Central memory CD4-positive, alpha-beta T cell (primary cell): ENCODE measurements at places on chromosomes 5 and 9.

GRCh38 chr5:1127959-1128785 lies 16.3 kb upstream of the SLC12A7 start:
- DNase-seq, result no peak

- DNase-seq, result peak; percentile 41
Observed at GRCh38 chr5:10445352-10445751, 3.7 kb downstream of the ROPN1L start.

DNA sequence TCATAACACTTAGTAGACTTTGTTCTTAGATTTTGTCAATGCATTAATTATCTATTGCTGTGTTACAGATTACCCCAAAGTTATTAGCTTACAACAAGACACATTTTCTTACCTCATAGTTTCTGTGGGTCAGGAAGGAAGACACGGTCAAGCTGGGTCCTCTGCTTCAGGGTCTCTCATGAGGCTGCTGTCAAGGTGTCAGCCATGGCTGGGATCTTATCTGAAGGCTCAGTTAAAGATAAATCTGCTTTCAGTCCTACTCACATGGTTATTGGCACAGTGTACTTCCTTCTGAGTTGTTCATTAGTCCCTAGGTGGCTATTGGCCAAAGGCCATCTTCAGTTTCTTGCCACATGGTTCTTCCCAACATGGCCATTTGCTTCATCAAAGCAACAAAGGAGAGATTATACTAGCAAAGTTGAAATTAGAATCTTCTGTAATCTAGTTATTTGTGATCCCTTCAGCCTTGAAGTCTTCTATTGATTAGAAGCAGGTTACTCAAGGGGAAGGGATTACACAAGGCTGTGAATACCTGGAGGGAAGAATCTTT lies 25.2 kb downstream of the TDRD7 start:
- DNase-seq, result no peak

- no peak for DNase-seq
Observed at GRCh38 chr9:109441296-109441695, 56.8 kb downstream of the PTPN3 start.

GRCh38 chr5:29161399-29162291 lies 2031.8 kb upstream of the CDH6 start:
- no peak for DNase-seq

DNA sequence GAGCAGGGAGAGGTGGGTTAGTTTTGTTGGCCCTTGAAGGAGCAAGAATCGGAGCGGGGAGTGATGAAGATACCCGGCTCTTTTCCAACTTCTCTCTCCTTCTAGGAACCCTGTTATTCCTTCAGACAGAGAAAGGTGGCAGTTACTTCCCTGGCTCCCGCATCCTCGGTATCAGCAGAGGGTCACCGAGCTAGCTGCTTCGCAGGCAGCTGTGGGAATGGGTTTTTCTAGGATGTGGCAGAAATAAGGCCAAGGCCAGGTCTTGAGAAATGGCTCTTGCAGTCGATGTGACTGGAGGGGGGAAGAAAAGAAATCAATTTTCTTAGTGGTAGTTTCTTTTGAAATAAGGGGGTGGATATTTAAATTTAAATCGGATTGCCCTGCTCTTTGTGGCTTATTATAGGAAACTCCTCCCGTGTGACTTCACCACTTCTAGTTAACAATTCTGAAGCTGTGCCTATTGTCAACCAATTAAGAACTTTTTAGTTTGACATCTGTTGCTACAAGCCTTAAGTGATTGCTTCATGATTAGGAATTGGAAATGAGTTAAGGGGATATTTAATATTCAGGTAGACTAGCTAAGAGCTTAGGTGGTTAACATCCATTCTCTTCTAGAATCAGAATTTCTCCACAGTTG lies 1.4 kb downstream of the SAP30L start:
- peak; percentile 16 for DNase-seq

DNA sequence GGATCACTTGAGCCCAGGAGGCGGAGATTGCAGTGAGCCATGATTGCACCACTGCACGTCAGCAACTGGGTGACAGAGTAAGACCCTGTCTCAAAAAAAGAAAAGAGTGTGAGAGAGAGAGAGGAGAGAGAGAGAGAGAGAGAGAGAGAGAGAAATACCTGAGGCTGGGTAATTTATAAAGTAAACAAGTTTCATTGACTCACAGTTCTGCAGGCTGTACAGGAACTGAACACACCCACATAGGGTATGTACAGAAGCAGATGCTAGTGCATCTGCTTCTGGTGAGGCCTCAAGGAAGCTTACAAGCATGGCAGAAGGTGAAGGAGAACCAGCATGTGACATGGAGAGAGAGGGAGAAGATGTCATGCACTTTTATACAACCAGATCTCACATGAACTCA lies 46.4 kb upstream of the CHD1 start:
- no peak for DNase-seq

DNA sequence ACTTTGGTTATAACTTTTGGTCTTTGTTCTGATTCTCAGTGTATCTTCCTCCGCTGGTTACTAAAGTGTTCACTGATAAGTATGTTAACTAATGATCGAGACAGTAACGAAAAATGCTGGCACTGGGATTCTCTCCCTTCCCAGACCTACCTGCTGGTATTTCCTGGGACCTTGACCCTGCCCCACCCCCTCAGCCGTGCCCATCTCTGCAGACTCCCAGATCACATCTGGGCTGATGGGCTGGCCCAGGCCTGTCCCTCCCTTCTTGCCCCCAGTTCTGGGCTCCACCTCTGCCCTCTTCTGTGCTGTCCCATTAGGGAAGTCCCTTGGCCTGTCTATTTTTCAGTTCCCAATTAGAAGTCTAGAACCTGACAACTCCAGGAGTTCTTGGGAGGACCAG lies 46.9 kb downstream of the NEURL1B start:
- DNase-seq, result no peak

DNA sequence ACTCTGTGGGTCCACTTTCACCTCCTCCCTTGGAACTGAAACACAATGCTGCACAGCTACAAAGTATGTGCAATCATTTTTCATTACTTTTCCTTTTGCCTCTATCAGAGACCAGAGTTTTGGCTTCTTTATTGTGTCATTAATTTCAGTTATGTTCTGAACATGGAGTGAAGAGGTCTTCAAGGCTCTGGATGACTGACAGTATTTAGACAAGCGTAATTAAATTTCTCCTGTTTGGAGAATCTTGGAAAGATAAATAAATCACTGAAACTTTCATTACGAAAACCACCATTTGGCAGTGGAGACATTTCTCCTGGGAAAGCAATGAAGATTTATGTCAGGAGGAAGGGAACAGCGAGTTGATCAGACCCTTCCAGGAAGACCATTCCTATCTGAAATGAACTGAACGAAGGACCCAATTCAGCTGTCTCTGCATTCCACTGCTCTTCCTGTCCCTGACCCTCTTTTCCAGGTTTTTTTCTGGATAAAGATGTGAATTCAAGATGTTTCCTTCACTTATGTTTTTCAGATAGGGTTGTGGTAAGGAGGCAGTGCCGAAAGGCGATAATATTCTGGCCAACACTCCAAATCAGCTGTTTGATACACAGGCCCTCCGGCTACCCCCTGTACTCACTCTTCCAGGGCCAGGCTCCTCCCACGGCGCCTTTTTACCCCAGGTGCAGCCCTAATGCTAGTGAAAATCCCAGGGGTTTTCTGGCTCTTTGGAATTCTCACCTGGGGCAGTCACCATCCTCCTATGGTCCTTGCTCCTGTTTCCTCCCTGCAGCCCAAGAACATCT lies 77.2 kb upstream of the OSMR start:
- DNase-seq, result no peak

DNA sequence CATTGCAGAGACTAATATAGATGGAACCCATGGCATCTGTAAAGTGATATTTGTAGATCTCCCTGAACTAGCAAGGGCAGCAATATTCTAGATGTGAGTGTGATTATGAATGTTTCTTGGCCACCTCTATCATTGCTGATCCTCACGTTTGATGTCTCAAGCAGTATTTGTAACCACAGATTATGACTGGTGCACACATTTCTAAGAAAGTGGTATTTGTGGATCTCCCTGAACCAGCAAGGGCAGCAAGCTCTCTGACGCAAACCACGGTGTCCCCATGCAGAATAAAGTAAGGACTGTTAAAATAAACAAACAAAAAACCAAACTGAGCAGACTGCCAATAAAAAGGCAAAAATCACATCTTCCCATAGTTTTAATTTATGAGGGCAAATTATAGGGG lies 301.3 kb downstream of the CSNK1G3 start:
- DNase-seq, result no peak

- DNase-seq, result no peak
Observed at GRCh38 chr9:128160603-128160987, 530 bp downstream of the BBLN start.

DNA sequence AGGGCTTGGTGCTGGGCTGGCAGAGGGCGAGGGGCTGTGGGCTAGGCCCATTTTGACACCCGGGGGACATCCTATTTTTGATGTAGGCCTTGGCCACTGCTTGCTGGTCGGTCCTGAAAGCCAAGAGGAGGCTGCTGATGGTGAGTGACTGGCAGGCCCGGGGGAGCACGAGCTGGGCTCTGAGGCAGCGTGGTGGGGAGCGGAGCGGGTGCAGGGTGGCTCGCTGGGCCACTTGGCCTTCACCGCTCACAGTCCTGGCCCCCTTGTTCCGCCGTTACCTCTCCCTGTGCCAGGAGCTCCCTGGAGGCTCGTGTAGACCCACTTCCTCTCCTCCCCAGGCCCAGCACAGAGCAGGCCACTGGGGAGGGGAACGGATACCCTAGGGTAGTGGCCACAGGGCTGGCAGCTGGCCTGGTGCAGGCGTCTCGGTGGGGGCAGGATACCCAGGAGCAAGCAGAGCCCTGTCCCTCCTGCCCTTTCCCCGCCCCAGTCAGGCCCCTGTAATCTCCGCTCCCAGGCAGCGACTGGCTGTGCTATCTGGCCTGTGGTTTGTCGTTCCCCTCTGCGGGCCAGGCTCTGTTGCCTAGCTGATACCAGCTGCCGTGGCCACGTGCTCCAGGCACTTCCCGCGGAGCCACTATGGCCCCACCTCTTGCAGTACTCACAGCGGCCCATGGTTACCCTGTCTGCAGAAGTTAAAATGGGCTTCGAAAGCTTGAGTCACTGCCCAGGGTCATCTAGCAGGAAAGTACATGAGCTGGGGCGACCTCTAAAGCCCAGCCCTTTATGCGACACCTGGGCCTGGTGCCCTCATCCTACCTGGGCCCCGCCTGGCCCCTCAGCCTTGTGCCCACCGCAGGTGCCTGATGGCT lies 11.7 kb upstream of the DOLPP1 start:
- peak; percentile 63 for DNase-seq

- DNase-seq, result no peak
Observed at GRCh38 chr5:158773161-158773560, 326.6 kb downstream of the EBF1 start.

GRCh38 chr5:135842737-135843136 lies 8.3 kb downstream of the SLC25A48 start:
- DNase-seq, result no peak

GRCh38 chr9:12784461-12785259 lies 9.8 kb downstream of the LURAP1L start:
- no peak for DNase-seq

- peak; percentile 17 for DNase-seq
Observed at GRCh38 chr5:159915904-159916840, at the start of gene ADRA1B. ADRA1B (plus strand) TSS chr5:159916482; CDS start chr5:159916906, 424 bp downstream.

- DNase-seq, result no peak
Observed at GRCh38 chr9:130110596-130111021, 56.9 kb downstream of the GPR107 start.

- no peak for DNase-seq
Observed at GRCh38 chr5:32278406-32278805, 34.3 kb downstream of the MTMR12 start.

DNA sequence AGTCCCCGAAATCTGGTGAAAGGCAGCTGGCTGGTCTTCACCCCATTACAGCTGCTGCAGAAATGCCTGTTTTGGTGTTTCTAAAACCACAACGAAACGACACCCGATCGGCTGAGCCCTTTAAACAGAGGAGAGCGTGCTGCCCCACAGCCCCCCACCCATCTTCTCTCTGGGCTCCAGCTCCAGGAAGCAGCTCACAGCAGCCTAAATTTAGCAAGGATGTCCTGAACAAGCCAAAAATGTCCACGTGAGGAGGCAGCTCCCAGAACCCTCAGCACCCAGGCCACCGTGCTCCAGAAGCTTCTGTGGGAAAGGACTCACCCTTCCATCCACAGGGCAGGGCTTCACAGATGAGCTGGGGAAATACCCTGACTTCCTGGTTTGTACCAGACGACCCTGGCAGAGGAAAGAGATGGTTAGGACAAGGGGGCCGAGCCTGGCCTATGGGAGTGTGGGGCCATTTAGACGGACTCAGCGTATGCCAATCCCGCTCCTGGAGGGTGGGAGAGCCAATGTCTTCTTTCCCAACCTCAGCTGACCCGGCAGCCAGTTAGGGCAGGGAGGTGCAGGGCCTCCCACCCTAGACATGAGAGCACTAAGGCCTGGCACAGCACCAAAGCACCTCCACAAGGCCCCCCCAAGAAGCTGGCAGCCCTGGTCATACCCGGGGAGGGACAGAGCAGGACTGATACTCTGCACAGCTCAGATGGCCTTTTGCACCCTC lies 39.1 kb upstream of the SARDH start:
- DNase-seq, result no peak

- no peak for DNase-seq
Observed at GRCh38 chr9:136282272-136282861, 21.5 kb downstream of the CCDC187 start.

DNA sequence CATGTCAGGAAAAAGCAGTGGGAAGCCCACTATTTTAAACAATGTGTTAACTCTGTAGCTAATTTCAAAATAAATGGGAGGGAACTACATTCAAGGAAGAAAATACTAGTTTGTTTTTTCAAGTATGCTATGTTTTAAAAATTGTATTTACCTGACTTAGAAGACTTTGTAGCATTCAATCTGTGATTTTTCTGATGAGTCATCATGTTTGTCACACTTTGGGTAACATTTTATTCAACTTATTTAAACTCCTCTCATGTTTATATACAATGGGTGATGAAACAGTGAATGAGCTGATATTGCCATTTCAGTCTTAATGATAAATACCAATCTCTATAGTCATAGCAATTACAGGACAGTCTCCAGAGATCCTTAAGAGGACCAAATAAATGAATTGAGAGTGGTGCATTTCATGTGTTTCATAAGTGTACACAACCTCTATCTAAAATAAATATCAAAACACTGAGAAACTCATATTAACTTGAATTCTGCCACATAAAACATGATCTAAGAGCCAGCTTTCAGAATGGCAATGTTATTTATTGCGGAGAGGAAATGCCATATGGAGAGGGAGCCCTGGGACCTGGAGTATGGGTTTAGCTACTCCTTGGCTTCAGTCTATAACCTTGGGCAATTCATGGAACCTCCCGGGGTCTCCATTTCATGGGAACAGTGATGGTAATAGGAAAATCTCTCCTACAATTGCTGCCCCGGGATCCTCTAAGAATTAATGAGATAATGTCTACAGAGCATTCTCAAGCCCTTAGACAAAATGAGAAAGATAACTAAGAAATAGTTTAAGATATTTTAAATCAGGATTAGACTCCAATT lies 913.9 kb downstream of the TLE4 start:
- DNase-seq, result no peak

DNA sequence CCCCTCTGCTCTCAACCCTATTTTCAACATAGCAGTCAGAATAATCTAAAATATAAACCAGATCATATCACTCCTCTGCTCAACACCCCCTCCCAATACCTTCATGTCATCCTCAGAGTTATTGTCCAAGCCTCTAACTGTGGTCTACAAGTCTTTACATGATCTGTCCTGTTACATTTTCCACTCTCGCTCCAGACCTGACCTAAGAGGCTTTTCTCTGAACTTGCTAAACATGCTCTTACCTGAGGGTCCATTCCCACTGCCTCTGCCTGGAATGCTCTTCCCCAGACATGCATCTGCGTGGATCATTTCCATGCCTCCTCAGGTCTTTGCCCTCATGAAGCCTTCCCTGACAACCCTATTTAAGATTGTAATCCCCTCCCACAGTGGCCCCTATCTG lies 12.0 kb downstream of the NIPSNAP3B start:
- DNase-seq, result no peak

- DNase-seq, result no peak
Observed at GRCh38 chr5:36647046-36647445, 40.6 kb downstream of the SLC1A3 start.
